ENCODE measurements at places on chromosomes 6 and 20.
A peak's percentile ranks its signal among the peaks of the same experiment; 100 is the strongest.

DNA sequence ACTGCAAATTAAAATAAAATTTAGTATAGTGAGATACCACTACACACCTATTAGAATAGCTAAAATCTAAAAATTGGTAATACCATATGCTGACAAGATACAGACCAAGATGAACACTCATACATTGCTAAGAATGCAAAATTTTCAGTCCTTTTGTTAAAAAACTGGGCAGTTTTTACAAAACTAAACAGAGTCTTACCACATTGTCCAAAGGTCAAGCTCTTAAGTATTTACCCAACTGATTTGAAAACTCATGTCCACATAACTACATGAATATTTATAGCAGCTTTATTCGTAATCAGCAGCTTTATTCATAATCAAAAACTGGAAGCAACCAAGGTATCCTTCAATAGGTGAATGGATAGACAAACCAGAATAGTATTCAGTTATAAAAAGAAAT, 10.0 kb downstream of the POLR3F start:
- no peak for DNase-seq

GRCh38 chr6:135128268-135128914, 52.7 kb upstream of the MYB start:
- no peak for DNase-seq

- no peak for DNase-seq
These were observed 258.5 kb downstream of the HACE1 start for GRCh38 chr6:104601131-104601651.

DNA sequence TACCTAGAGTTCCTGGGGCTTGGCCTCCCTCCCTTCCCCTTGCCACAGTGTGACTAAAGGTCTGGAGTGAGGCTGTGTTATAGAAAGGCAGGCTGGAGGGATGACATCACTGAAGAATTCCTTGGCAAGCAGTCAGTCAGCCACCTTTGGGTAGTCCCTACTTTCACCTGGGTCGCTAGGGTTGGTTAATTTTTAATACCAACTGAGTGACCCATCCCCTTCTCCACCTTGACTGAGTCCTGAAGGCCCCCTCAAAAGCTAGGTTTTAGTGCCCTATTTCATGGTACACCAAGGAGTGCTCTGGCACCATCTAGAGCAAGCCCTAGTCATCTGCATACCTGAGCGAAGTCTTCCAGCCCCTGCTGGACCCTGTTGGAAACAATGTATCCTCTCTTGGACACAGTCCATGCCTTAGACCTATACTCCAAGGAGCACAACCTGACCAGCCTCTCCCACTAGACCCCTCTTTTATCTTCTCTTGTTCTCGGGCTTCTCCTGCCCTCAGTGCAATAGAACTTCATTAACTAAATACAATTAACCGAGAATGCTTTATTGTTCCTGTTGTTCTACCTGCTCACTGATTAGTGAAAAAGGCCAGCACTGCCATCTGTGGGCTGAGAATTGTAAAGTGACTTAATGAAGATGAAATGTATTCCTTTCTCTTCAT, 44.6 kb downstream of the RIN2 start:
- DNase-seq = no peak

- DNase-seq = peak; percentile 37
These were observed 1.4 kb downstream of the BTN1A1 start for GRCh38 chr6:26501482-26501986.

DNA sequence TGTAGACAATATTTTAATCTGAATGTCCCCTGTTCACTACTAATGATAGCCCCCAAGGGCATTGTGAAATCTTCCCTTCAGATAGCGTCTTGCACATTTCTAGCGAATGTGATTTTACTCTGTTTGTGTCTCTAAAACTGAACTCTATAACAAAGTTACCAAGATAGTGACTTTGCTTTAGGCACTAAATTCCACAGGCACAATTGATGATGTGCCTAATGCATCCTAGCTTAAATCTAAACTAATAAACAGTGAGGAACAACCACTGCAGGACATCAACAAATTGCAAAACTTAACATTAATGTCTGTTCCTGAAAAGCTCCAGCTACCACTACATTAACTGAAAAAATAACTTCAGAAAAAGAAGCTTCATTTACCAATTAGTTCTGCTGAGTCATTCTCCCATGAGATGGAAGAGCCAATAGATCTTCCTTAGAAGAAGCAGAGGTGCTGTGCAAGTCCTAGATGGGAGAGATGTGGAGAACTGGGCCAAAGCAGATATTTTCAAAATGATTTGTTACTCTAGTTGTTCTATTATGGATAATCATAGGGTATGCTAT, 1065.0 kb downstream of the EPHA7 start:
- no peak for DNase-seq

- DNase-seq = no peak
These were observed 18.9 kb upstream of the SYNJ2 start for GRCh38 chr6:157962601-157963302.

- no peak for DNase-seq
These were observed 262.8 kb downstream of the TBC1D7 start for GRCh38 chr6:13065581-13065980.

DNA sequence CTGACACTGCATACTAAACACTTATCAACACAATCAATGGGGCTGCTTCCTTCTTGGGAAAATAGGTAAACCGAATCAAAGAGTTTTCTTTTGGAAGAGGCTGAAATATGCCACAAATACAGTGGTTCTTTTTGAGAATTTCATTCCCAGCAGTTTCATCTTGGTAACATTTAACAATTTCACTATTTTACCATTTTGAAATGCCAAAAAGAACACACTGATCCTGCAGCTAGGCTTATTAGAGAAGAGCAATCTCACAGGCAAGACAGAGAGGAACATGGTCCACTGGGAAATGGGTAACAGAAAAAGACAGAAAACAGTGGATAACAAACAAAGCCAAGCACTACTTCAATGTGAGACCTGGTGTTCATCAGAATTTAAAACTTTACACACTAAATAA, 2.5 kb downstream of the CNR1 start:
- no peak for DNase-seq

GRCh38 chr6:161418463-161418945, 144.6 kb upstream of the AGPAT4 start:
- no peak for DNase-seq

- no peak for DNase-seq
These were observed 141.7 kb downstream of the ADGRG6 start for GRCh38 chr6:142443532-142443931.

DNA sequence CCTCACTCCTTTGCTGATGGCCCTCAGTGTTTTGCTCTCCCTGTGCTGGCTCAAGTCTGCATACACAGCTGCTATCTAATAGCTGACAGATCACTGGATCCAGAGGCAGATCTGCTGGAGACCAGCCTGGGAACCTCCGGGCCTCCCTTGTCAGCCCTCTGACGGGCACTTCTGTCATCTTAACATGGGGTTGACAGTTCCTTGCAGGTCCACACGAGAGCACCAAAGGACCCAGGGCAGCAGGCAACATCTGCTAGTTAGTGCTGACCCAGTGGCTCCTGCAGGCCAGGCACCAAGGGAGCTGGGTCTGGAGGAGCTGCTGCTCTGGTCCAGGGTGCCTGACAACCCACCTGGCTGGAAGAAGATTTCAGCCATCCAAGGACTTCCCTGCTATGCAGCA, 208.1 kb downstream of the UST start:
- DNase-seq = no peak

- DNase-seq = no peak
These were observed 118.9 kb downstream of the ARMC2 start for GRCh38 chr6:108966855-108967755.

GRCh38 chr6:34836451-34836850, 44.6 kb downstream of the BLTP3A start:
- no peak for DNase-seq

GRCh38 chr6:169579407-169580111, 122.3 kb downstream of the WDR27 start:
- no peak for DNase-seq

GRCh38 chr6:35449287-35449881, 2.8 kb upstream of the FANCE start:
- DNase-seq = peak; percentile 30

DNA sequence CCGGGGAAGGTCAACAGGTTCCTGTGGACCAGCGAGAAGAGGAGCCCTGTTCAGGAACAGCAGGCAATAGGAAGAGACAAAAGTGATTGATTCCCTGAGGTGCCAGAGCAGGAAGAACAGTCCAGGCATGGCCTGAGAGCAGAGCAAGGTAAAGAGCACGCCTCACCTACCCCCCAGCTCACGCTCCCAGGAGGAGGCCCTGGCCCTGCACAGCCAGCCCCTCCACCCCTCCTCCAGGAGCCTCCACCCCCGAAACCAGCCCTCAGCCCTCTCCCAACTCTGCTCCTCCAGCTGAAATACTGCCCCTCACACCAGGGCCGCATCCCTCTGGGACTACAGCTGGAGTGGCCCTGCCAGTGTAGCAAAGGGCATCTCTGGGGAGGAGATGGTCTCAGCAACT, 181.9 kb upstream of the QKI start:
- no peak for DNase-seq

GRCh38 chr6:30647242-30648116, 546 bp downstream of the C6orf136 start:
- peak; percentile 72 for DNase-seq

GRCh38 chr20:14711652-14712051, 374.2 kb upstream of the FLRT3 start:
- DNase-seq = no peak

DNA sequence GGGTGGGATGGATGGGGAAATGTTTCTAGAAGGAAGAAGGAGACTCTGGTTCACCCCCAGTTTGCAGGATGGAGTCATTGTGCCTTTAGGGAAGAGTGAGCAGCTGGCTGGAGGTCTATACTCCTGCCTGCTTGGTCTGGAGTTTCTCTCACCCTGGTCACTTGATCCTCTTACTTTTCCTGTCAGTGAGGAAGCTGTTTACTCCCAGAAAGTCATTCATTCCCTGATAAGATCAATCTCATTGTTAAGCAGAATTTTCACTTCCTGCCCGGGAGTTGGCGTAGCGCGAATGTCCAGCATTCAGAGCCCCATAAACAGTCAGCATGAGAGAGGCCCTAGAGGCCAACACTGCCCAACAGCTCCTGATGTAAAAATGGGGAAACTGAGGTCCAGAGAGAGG, 70.4 kb upstream of the SIRPA start:
- no peak for DNase-seq

GRCh38 chr6:109474995-109475394, 8.0 kb downstream of the ZBTB24 start:
- no peak for DNase-seq

- DNase-seq = no peak
These were observed 6.0 kb upstream of the LATS1 start for GRCh38 chr6:149723771-149724417.

- DNase-seq = no peak
These were observed 13.3 kb upstream of the MAS1L start for GRCh38 chr6:29501106-29501505.

GRCh38 chr6:155247618-155248007, 16.2 kb upstream of the CLDN20 start:
- DNase-seq = no peak

GRCh38 chr20:35743693-35744491, 1.8 kb upstream of the RBM39 start:
- DNase-seq = no peak

GRCh38 chr6:2110504-2110903, 134.9 kb downstream of the GMDS start:
- DNase-seq = no peak

DNA sequence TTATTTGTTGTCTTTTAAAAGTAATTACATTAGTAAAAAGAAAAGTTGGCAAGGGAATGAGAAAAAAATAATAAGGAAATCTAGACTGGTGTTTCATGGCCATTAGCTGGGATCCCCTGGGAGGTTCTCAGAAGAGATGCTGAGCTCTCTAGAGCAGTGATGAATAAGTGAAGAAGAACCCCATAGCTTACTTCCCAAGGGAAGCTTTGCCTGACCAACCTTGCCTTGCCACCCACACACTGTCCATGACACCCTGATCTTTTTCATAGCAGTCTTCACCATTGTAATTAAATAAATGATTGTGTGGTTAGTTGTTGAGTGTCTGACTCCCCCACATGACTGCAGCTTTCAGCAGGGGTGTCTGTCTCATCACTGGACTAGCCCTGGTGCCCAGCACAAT, 5.9 kb downstream of the C6orf163 start:
- DNase-seq = no peak

GRCh38 chr6:25478973-25479372, 173.0 kb upstream of the SCGN start:
- DNase-seq = no peak

- DNase-seq = no peak
These were observed 2.8 kb downstream of the ZFP57 start for GRCh38 chr6:29678114-29678513.

DNA sequence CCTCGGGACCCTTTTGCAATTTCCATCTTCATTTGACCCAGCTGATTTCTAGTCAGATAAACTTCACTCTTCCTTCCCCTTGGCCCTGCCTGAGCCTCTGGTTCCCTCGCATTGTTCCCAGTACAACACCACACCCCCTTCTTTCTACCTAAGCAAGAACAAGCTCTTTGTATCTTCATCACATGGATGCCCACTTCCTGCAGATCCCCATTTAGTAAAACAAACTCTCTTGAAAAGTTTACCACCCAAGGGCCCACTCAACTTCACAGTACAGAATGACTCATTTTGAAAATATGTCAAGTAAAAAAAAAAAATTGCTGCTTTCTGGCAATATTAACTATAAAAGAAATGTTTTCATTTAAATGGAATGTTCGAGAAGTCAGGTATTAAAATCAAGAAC, 5.2 kb downstream of the FAXC start:
- no peak for DNase-seq

DNA sequence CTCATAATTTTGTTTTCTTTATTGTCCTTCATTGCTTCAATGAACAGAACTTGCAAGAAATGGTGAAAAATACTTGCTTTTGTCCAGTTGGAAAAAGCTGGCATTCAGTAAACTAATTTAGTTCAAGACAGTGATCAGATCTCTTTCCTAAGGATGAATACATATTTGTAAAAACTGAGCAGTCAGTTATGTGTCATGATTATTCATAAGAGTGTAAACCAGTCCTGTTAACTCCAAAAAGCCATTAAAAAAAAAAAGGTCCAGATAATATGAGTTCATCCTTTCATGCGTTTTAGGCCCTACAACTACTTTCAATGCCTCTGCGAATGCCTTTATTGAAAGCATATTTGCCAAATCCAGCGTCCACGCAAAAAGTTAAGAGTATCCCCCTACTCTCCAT, 609 bp downstream of the PGM3 start:
- DNase-seq = no peak

Data from activated B cell treated with CpG ODN at 0.5 μM for 24 hours (primary cell).